ENCODE measurements at places on chromosomes 7 and 10. TPM values are rescaled to one million over a fixed set of nuclear protein-coding genes. Genes with fewer than 3 reads are reported as not detected.

Gene SH2D4B
- polyA plus RNA-seq, result not detected

GRCh38 chr10:77251297-77252013 lies 386.2 kb downstream of the KCNMA1 start:
- H3K27ac ChIP-seq, result no peak overlapping the region
- H3K36me3 ChIP-seq, result no peaks in the 10 kb centered on the region
- H3K4me1 ChIP-seq, result peaks cover 8% of the 10 kb centered on the region
- no peak for DNase-seq
- H3K27me3 ChIP-seq, result no peaks in the 10 kb centered on the region

GRCh38 chr10:118970770-118971169 lies 58.7 kb upstream of the NANOS1 start:
- H3K4me3 ChIP-seq, result no peak overlapping the region
- H3K36me3 ChIP-seq, result no peaks in the 10 kb centered on the region
- no peaks in the 10 kb centered on the region for H3K27me3 ChIP-seq

- no peaks in the 10 kb centered on the region for H3K27me3 ChIP-seq
- no peaks in the 10 kb centered on the region for H3K36me3 ChIP-seq
Measured at GRCh38 chr10:123553810-123554430, 112.2 kb upstream of the GPR26 start.
